ENCODE measurements at places on chromosomes 7 and 10.

DNA sequence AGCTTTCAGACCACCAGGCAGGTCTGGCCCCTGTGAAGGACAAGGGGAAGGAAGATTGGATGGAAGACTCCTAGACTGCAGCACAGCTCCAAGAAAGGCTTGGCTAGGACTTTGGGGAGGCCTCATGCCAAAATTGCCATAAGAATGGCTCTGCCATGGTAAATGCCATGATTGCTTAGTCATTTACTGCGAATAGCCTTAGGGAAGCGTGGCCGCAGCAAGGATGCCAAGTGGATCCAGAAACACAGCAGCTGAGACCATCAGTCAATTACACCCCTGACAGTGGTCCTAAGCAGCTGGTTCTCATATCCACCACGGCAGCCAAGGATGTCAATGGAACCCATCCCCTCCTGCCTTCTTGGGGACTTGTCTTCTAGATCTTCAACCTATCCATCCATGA is 88.2 kb upstream of the AUTS2 start:
- no peak for DNase-seq

DNA sequence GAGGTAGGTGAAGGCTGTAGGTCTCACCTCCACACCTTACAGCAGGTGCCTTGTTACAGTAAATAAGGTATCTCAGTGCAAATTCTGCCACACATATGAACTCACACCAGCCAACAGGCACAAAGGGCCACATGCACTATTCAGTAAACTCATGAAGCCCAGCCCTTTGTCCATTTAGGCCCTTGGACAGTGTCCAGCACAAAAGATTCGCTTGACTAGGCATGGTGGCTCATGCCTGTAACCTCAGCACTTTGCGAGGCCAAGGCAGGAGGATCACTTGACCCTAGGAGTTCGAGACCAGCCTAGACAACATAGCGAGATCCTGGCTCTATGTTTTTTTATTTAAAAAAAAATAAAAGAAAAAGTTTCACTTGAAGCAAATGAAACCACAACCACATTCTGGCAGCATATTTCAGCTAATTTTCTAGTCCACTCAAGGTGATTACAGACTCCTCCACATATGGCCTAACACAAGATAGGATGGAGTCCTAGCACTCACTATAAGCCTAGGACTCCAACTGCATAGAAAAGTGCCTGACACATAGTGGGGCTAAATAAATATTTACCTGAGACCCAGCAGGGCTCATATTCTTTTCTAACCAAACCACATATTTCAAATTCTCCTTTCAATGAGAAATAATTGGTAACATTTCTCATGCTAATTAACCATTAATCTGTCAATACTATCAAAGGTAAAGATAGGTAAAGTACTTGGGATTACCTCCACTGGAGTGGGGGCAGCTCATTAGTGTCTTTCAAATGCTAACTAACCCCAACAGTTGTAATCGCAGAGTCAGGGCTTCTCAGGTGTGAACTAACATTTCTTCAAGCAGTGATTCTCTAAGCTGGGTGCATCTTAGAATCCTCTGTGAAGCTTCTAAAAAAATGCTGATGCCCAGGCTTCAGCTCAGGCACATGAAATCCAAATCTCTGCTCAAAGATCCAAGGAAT is 4.5 kb upstream of the ANKRD1 start:
- no peak for DNase-seq

DNA sequence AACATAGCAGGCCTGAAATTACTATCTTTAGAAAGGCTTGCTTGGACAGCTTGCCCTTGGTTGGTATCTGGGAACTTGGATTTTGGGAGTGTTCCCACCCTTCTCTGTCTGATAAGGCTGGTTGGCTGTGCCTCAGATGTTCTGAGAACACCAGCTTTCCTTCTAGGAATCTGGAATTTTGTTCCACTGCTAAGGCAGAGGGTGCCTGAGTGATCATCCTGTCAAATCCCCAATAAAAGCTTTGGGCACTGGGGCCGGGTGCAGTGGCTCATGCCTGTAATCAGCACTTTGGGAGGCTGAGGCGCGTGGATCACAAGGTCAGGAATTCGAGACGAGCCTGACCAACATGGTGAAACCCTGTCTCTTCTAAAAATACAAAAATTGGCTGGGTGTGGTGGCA is 5.0 kb downstream of the TRUB1 start:
- DNase-seq, result no peak

DNA sequence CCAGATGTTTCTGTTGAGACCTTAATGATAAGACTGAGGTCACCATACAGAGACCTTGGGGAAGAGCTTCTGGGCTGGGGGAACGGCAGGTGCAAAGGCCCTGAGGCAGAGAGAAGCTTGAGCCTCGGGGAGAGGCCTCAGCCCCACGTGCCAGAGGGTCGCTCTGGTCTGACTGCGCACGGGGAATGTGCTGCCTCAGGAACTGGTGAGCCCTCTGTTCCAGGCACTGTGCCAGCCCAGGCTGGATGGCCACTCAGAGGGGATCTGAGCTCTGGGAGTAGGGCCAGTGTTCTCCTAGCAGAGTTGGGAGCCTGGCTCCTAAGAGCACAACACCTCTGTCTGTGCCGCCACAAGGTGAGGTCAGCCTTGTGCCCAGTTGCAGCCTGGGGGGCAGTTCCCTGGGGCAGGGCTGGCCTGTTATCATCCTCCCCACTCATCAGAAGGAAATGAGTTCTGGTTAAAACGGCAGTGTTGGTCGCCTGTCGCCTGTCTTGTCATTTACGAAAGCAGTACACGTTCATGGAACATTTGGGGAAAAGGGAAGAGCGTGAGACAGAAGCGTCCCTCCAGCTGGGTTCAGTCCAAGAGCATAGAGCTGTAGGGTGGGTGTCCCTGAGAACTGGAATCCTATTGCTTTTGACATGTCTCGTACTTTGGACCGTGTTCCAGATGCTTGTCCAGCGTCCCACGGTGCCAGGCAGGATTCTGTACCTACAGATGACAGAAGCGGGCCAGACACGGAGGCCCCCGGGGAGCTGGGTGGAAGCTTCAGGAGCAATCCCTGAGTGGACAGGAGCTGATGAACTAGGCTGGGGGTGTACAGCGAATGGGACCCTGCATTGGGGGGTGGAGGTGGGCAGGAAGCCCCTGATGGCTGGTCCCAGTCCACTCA is 4.3 kb downstream of the TTYH3 start:
- DNase-seq, result no peak

- no peak for DNase-seq
These were observed 380.6 kb downstream of the PHTF2 start for GRCh38 chr7:78179211-78179610.

GRCh38 chr7:48637382-48637781 is 287.0 kb upstream of the CDC14C start:
- peak; percentile 90 for DNase-seq

- peak; percentile 75 for DNase-seq
These were observed 29.7 kb upstream of the SEC61G start for GRCh38 chr7:54788664-54789063.

- DNase-seq, result no peak
These were observed 255.0 kb upstream of the PHYHIPL start for GRCh38 chr10:58921421-58921855.

DNA sequence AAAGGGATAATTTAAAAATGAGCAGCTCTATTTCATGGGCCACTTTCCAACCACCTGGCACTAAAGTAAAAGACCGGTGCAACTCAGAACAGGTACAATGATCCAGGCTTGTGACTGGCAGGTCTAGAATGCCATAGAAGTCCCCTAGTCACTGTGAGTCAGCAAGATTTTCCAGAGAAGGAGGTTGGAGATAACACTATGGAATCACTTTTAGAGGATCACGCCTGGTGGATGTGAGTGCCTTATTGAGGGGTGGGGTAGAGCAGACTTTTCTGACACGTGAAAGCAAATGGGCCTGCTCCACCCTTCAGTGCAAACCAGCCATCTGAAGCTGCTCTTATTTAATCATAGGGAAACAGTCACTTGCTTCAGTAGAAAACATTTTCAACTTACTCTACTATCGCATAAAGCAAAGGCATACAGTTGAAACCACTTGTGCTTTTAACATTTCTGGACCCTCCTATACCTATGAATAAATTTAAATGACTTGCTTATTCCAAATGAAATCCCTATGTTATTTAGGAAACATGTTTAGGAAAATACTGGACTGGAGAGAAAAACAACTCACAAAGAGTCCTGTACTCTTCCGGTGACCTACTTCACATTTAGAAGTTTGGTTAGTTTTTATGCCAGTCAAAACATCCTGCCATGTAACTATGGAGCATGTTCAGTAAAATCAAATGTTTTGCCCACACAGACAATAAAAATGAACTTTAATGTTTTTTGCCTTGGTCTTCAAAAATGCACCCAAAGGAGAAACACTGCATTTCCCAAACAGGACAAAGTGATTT is 21.5 kb upstream of the AKR1C1 start:
- no peak for DNase-seq

DNA sequence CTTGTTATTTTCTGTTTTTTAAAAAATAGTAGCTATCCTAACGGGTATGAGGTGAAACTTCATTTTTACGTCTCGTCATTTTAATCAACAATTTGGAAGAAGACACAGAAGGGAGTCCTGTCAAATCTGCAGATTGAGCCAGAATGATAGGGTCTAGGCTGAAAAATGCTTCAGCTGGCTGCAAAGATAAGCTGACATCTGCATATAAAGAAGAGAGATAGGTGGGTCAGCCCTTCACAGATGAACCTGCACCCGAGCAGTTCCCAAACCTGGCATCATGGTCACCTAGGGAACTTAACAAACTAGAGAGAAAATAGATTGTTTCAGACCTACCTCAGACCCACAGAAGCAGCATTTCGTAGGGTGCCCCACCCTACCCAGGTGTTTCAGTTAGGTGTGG is 35.2 kb upstream of the BMPR1A start:
- no peak for DNase-seq

- DNase-seq, result no peak
These were observed 185.4 kb upstream of the PFKP start for GRCh38 chr10:2881720-2882620.

- DNase-seq, result no peak
These were observed 15.3 kb upstream of the ADAMTS14 start for GRCh38 chr10:70657041-70657440.

DNA sequence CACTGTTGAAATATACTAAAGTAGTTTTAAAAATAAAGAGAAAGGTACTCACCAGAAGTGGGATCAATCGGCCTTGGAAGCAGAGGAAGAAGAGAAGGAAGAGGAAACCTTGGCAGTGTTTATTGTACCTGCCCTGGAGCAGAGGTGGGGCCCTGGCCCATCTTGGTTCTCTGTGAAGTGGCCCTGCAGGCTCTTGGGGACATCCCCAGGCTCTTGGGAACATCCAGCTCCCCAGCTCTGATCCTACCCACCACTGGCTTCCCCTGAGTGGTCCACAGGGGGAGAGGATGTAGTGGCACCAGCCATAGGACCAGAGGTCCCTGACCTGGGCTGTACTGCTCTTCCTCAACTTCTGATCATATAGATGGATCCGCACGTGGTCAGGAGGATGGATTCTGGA is 22.3 kb upstream of the RET start:
- DNase-seq, result no peak

GRCh38 chr10:132326925-132327324 is 5.1 kb upstream of the LRRC27 start:
- no peak for DNase-seq

DNA sequence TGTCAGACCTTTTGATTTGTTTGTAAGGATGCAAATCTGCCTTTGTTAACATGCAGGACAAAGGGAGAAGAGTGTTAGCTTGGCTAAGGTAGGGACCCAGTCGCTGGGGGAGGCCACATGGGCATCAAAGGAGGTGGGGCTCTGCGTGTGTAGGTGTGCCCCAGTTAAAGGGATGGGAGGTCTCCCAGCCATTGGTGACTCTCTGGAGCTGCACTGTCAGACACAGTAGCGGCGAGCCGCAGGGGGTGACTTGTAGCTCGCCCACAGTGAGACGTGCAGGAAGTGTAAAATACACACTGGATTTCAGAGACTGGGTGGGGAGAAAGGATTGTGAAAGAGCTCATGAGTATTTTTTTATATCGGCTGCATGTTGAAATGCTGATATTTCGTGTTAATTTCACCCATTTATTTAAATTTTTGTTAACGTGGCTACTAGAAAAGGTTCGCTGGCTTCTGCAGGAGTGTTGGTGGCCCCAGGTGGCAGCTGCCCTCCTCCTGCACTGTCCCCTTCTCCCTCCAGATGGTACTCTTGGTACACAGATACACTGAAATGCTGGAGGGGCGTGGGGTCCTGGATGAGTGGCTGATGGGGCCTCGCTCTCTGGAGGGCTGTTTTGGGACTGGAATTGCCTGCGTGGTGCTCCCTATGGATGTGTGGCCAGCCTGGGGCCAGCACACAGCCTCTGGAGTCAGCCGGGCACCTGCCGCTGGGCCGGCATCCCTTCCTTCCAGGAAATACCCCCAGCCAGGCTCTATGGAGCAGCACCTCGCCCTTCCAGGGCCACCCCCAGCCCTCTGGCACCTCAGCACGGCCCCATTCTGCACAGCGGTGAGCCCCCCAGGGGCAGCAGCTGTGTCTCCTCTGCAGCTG is 59.2 kb downstream of the LHPP start:
- DNase-seq, result no peak

GRCh38 chr10:15280462-15280861 is 90.6 kb downstream of the FAM171A1 start:
- no peak for DNase-seq

DNA sequence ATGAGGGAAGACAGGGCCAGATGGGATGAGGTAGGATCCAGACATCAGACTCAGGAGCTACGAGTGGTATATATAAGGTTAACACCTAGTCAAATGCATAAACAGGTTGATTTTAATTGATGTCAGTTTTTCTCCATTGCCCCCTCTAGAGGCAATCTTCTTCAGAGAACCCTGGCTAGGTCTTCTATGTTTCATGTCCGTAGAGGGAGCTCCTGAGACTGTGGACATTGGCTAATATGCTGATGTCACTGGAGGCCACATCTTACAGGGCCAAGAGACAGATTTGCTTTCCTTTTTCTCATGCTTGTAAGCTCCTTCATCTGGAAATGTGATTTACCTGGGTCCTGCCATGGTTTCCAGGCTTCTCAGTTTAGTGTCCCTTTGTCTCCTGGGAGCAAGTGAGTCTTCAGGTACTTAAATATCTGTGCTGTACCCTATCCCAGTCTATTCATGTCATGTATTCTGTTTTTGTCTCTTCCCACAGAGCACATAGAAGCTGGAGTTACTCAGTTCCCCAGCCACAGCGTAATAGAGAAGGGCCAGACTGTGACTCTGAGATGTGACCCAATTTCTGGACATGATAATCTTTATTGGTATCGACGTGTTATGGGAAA is 161.6 kb upstream of the PRSS1 start:
- DNase-seq, result peak; percentile 1

GRCh38 chr7:44963364-44964290 is 15.2 kb downstream of the MYO1G start:
- DNase-seq, result no peak

GRCh38 chr7:84847038-84847437 is 339.8 kb downstream of the SEMA3D start:
- DNase-seq, result no peak
